ENCODE measurements at places on chromosomes 7 and 10.

DNA sequence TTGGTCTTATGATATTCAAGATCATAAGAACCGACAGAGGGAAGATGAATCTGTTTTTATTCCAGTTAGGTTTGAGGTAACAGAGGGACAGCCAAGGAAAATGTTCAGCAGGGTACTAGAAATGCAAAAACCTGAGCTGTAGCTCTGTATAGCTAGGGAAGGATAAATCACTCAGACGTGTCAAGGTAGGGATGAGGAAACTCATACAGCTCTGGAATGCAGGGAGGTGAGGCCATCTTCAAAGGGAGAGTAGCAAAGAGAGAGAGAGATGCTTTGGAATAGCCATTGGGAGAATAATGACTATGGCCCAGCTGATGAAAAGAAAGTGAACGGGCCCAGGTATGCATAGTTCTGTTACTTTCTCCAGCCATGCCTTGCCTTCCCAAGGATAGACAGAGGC, 77.8 kb downstream of the PAX2 start:
- DNase-seq, result no peak

- no peak for DNase-seq
These were observed 167.7 kb upstream of the MKLN1 start for GRCh38 chr7:131159961-131160361.

- DNase-seq, result no peak
These were observed 251.9 kb upstream of the TCERG1L start for GRCh38 chr10:131563411-131563810.

GRCh38 chr7:16881844-16882243, at the start of gene AGR3:
Gene AGR3, minus strand, starts transcription at chr7:16881983. Its CDS starts 3,365 bp downstream, at chr7:16878618.
- DNase-seq, result no peak

GRCh38 chr10:58237014-58237834, 30.5 kb downstream of the IPMK start:
- DNase-seq, result no peak

- no peak for DNase-seq
These were observed 203.0 kb downstream of the CNTNAP2 start for GRCh38 chr7:146319629-146320028.

- DNase-seq, result no peak
These were observed 16.9 kb upstream of the TAX1BP1 start for GRCh38 chr7:27723085-27723484.
